ENCODE measurements at places on chromosomes 11 and 22.

DNA sequence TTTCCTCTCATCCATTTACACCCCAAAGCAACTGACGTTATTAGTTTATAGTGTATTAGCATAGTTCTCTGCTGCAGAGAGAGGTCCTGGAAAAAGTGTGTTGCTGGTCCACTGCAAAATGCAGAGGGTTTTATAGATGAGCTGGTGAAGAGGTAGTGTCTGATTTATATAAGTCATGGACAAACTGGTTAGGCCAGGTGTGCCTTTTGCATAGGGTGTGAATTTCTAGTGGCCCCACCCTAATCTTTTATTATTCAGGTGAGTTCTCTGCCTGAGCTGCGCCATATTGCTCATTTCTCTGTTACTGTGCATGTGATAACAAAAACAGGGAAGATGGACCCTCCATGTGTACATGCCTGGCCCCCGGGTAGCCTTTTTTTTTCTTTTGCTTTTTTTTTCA is 43.1 kb upstream of the TRIM77 start:
- DNase-seq, result no peak

- no peak for DNase-seq
Observed at GRCh38 chr22:19271856-19272535, 19.5 kb downstream of the CLTCL1 start.

GRCh38 chr11:65058419-65059054 is at the start of gene NAALADL1:
NAALADL1 (minus strand) TSS chr11:65058553; CDS start chr11:65058521, 32 bp downstream.
- no peak for DNase-seq

GRCh38 chr22:44828193-44828592 is 75.8 kb downstream of the ARHGAP8 start:
- no peak for DNase-seq

GRCh38 chr11:113906038-113906437 is 1.4 kb downstream of the HTR3B start:
- DNase-seq, result no peak

- DNase-seq, result no peak
Observed at GRCh38 chr11:72191961-72192381, at the start of gene FOLR1. FOLR1 (plus strand) TSS chr11:72192140; CDS start chr11:72192174, 34 bp downstream.

DNA sequence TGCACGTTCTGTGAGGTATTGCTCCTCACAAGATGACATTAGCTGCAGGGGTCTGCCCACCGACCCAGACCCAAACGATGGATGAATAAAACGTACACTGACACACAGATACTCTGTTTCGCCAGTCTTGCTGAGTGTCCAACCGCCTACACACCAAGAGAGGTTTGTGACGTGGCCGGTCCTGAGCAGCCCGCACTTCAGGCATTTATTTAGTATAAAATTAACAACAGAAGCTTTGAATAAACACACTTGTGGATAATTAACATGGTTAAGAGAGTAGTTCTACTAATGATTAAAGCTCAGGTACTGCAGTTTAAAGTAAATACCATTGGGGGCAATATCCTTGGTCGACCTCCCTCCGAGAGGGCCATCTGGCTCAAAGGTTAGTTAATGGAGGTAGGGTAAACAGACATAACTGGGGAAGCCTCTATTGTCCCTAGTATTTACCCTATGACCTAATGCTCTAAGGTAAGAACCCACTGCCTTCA is 75.7 kb downstream of the CCDC83 start:
- no peak for DNase-seq

GRCh38 chr22:50084614-50085021 is 608 bp downstream of the MLC1 start:
- DNase-seq, result no peak

- no peak for DNase-seq
Observed at GRCh38 chr22:49418341-49418894, 409.3 kb downstream of the BRD1 start.

GRCh38 chr22:47032091-47032943 is 269.9 kb downstream of the TBC1D22A start:
- DNase-seq, result no peak

DNA sequence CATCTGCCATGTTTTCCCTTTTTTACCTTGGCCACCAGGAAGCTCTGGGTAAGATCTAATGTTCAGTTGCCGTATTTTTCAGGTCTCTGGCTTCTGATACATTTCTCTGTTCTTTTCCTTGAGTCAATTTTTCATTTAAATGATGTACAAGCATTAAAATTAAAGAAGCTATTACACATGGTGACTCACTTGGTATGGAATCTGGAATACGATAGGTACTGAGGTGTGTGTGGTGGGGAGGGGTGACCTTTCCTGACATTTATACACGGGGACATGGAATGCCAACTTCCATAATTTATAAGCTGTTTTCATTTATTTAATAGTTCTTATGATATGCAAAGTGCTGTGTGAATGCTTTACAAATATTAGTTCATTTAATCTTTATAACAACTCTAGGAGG is 47.8 kb upstream of the ALX4 start:
- DNase-seq, result no peak

DNA sequence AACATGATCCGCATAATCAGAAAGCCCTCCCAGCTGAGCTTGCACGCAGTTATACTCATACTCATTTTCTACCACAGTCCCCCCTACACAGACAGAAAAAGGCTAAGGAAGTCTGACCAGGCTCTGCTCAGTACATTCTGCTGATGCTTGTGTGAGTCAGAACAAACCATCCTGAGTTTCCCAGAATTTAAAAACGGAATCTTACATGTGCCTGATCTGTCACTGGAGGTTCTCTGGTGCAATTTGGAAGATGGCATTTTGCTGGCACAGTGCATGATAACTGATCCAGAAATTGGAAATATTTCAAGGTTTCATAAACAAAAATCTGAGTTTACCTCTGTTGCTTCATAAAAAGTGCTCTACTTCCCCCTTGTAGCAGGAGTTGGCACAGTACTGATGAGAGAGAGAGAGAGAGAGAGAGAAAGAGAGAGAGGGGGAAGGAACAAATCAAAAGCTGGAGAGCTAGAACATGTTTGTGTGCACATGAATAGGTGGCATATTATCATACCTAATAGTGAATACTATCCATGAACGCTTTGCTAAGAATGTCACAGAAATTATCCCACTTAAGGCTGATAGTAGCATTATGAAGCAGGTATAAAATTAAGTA is 1085.3 kb downstream of the DLG2 start:
- no peak for DNase-seq

GRCh38 chr11:29447821-29448220 is 569.0 kb downstream of the KCNA4 start:
- no peak for DNase-seq

DNA sequence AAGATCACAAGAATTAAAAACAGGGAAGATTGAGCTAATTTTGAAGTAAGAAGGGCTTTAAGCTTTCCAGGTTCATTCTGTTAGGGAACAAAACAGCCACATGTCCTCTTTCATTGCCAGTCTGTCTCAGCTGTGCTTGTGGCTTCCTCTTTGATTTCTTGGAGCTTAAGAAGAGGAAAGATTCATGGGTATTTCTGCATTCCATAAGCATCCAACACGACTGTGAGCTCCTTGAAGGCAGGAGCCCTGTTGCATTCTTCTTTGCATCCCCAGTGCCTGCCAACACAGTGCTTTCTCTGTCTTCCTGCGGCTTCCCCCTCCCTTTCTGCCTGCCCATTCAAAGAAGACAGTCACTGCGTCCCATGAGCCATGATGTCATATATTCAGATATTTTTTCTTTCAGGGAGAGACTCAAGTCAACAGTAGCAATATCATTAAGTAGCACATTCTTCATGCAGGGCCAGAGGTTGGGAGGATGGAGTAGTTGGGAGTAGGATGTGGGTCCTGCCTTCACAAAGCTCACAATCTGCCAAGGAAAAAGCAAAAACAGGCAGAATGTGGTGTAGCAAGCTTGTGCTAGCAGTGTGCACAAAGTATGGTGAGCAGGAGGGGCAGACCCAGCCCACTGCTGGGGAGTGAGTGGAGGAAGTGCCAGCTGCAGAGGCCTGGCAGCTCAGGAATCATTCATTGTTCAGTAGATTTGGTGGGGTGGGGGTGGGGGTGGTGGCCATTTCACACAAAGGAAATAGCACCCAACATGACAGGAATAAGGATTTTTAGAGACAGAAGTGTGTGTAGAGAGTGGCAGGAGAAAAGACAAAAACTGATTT is 162.1 kb upstream of the RASSF10 start:
- DNase-seq, result no peak

DNA sequence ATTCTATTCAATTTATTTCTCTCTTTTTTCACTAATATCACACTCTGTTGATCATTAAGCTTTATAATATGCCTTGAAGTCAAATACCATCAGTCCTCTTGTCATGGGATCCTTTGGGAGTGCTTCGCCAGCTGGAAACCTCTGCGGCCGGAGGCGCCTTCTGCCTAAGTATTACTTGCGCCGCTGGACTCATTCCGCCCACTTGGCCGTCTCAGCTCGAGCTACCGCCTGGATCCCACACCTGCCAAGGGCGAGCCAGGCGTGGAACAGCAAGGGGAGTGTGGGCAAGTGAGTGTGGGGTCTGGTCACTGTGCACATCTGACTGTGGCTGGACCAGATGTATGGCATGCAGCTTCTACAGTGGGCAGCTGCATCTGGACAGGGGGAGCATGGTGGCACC is 9.1 kb upstream of the MAP6 start:
- DNase-seq, result no peak

GRCh38 chr11:29282088-29282487 is 734.7 kb downstream of the KCNA4 start:
- no peak for DNase-seq

GRCh38 chr11:69868006-69868810 is 49.0 kb upstream of the FGF3 start:
- DNase-seq, result no peak

DNA sequence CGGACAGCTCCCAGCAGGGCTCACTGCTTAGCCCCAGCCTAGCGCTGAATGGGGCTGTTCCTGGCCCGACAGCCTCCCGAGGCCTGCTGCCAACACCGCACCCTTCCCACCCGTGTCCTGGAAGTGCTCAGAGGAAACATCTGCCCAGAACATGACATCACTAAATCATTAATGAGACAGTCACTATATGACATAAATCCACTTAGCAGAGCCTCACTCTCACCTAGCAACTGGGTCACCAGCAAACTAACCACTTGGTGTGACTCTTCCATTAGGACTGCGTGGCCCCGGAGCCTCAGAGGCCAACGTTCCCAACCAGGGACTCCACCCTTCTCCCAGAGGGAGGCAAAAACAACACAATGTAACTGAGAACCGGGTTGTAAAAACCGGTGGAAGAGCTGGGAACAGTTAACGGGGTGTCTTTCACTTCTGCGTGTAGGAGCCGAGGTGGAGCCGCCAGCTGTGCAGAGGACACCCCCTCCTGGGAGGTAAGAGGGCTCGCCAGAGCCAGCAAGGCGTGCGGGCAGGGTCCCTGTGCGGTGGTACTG is 21.4 kb upstream of the PACSIN2 start:
- DNase-seq, result no peak

GRCh38 chr11:122754553-122755322 is 83.6 kb upstream of the CRTAM start:
- no peak for DNase-seq

- no peak for DNase-seq
Observed at GRCh38 chr22:43179911-43180195, 7.1 kb downstream of the TTLL12 start.

DNA sequence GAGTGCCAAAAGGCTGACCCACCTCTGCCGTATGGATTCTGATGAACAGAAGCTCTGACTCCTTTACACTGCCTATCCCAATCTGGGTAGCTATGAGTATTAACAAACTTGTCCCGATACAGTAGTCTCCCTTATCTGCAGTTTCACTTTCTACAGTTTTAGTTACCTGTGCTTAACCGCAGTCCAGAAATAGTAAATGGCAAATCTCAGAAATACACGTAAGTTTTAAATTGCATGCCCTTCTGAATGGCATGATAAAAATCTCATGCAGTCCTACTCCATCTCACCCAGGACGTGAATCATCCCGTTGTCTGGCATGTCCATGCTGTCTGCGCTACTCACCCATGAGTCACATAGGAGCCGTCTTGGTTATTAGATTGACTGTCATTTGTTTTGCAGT is 68.8 kb downstream of the SNX19 start:
- DNase-seq, result no peak

DNA sequence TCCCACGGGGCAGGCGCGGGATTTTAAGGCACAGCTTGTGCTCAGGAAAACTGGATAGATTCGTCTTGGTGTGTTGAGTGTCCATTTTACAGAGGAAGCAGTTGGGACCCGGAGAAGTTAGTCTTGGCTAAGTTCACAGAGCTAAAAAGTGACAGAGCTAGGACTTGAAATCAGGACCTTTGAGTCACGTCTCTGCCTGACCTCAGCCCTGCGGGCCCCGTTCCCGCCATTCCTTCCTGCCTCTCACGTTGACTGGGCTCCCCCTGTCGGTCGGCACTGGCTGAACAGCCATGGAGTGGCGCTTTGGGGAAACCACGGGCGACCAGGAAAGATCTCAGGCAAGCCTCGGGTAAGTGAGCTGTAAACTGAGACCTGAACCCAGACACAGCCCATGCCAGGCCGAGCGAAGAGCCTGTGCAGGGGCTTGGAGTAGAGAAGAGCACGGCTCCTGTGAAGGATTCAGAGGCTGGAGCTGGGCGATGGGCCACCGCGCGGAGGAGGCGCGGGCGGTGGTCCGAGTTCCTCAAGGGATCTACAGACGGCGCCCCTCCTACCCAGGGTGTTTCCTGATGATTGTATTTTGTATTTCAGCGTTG is 54.1 kb downstream of the WNT11 start:
- no peak for DNase-seq

DNA sequence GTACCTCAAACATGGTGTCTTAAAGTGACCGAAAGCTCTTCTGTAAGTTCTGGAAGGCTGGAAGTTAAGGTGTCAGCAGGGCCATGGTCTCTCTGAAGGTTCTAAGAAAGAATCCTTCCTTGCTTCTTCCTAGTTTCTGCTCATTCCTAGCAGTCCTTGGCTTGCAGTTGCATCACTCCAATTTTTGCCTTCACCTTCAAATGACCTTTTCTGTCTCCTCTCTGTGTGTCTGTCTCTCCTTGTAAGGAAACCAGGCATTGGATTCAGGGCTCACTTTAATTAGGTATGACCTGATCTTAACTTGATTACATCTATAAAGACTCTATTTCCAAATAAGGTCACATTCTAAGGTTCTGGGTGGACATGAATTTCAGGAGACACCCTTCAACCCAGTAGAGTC is 8.7 kb downstream of the AASDHPPT start:
- DNase-seq, result no peak

DNA sequence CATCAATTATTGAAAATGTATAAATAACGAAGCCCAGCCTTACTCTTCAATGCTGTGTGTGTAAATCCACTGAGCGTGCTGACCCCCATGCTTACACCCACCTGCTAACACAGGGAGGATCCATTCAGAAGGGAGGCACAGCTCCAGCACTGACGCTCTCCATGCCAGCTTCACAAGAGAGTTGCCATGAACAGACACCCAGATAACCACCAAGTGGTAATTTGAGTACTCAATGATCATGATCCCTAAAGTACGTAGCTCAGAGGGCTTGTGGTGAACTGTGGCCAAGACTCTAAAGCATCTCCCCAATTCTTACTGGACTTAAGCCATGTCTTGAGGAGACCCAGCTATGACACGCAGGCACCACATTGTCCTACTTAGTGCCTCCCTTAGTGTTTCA is 98.7 kb downstream of the IGLL1 start:
- no peak for DNase-seq

GRCh38 chr11:30585892-30586250 is 282 bp downstream of the MPPED2 start:
- DNase-seq, result no peak

Data from AG09319 (cell line).